ENCODE measurements at places on chromosomes 1 and 21.

DNA sequence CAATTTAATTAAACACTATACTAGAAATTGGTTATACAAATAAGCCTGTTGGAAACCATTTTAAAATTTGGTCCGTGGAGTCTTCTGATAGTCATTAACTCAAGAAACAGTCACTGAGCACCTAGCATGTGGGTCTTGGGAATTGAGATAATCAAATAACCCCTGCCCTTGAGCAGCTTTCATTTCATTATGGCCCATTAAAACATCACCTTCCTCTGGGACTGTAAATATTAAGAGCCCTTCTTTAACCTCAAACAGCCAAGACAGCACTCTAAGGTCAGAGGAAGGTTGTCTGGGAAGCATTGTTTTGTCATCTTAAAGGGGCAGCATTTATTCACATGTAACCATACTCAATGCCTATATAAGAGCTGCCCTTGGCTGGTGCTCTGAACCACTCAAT lies 610.3 kb upstream of the USP24 start:
- DNase-seq: no peak

- DNase-seq: no peak
Measured at GRCh38 chr1:200274116-200274515, 135.7 kb downstream of the ZNF281 start.

DNA sequence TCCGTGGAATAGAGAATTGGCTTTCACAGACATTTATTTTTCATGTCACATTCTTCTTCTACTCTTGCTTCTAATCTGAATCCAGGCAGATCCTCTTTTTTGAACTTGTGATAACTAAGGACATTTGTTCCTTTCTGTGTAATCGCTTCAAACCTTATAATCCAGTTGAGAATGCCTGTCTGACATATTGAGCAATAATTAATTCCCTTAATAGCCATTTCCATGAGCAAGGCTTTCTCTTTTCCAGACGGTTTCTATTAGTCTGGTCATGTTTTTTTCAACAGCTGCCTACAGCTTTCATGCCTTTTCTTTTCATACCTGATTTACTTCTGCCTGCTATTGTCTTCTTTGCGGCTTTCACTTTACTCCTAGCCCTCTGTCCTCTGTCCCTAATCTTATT lies 163.4 kb downstream of the CYYR1 start:
- peak; percentile 18 for DNase-seq

- DNase-seq: no peak
Measured at GRCh38 chr1:202275061-202275770, 66.5 kb downstream of the UBE2T start.

- DNase-seq: no peak
Measured at GRCh38 chr1:86705665-86705985, 1.2 kb downstream of the SH3GLB1 start.

GRCh38 chr1:156157506-156157905 lies 4.1 kb downstream of the SEMA4A start:
- DNase-seq: no peak

DNA sequence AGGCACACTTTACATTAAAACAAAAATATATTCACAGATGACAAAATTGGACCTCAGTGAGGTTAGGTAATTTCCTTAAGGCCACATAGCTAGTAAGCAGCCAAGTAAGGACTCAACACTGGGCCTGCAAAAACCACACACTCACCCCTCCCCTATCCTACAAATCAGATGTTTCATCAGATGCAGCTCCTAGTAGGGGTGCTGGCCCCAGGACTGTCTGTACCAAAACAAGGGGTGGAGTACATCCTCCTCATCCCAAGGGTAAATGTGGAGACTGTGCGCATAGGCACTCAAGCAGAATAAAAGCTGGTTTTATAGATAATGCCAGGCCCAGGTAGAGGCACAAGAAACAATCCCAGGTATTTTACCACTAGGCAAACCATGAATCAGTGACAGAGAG lies 25.7 kb downstream of the URB1 start:
- DNase-seq: no peak

- DNase-seq: peak; percentile 7
Measured at GRCh38 chr1:117466761-117467160, 99.5 kb downstream of the MAN1A2 start.

DNA sequence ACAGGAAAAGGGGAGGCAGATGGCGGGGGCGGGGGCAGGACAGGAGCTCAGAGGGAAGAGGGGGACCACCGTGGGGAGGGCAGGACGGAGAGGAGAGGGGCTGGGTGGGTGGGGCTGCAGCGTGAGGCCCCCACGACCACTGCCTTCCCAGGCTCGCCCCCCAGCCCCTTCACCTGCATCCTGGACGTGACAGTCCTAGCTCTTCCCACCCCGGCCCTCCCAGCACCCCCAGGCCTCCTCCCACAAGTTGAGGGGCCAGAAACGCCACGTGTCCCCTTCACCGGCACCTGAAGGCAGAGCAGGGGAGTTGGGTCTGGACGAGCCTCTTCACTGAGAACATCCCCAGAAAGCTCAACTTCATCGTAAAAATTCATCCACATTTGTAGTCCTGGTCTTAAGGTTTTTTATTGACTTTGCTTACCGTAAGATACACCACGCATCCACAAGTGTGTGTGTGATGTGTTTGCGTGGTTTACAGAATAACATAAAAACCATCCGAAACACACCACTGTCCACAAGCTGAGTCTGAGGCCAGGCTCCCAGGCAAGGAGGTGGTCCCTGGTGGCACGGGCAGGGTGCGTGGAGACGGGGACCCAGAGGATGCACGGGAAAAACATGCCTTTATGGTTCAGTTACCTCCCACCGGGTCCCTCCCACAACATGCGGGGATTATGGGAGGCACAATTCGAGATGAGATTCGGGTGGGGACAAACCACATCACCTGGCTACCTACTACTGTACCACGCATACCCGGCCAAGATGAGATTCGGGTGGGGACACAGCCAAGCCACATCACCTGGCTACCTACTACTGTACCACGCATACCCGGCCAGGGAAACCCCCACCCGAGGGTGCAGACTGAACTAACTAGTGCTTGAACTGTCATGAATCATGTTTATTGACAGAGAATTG lies 13.9 kb upstream of the COL18A1 start:
- DNase-seq: no peak

DNA sequence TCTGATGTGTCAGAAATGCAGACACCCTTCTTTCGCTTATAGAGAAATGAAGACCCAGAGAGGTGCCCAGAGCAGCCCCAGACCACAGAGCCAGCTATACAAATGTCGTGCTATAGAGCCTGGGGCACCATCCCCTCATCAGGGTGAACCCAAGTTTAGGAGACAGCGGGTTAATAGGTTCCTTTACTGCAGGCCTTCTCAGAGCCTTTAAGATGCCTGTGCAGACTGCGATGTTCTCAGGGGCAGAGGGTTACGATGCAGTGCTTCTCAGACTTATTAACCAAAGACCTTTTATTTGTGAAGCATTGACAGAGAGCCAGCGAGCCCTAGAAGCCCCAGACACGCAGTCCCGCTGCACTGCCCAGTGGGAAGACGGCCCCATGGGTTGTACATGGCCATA lies 46.9 kb downstream of the STPG1 start:
- no peak for DNase-seq

- DNase-seq: no peak
Measured at GRCh38 chr1:241533326-241534115, 1.3 kb downstream of the KMO start.

DNA sequence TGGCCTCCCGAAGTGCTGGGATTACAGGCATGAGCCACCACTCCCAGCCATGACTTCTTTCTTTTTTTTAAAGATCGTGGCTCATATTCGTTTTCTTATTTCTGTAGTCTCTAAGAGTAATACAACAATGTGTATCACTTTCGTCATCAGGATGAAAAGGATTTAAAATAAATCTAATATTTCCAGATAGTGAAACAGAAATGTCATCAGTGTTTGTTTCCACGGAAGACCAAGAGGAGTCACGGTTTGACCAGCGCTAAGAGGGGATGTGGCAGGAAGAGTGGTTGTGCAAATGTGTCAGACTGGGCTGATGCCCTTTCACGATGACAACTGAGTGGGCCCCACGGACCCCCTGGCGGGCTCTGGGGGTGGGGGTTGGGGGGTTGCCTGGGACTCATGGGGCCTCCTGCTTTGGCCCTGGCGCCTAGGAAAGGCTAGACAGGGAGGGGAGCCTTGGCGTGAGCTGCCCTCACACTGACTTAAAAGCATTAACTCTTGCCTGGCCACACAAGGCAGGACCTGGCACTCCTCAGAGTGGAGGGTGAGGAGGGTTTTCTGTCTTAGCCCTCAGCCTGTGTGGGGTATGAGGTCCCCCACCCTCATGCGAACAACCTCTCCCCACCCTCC lies 8.4 kb downstream of the SOX13 start:
- DNase-seq: no peak

GRCh38 chr1:29120947-29121485 lies 2.7 kb downstream of the TMEM200B start:
- DNase-seq: peak; percentile 68

DNA sequence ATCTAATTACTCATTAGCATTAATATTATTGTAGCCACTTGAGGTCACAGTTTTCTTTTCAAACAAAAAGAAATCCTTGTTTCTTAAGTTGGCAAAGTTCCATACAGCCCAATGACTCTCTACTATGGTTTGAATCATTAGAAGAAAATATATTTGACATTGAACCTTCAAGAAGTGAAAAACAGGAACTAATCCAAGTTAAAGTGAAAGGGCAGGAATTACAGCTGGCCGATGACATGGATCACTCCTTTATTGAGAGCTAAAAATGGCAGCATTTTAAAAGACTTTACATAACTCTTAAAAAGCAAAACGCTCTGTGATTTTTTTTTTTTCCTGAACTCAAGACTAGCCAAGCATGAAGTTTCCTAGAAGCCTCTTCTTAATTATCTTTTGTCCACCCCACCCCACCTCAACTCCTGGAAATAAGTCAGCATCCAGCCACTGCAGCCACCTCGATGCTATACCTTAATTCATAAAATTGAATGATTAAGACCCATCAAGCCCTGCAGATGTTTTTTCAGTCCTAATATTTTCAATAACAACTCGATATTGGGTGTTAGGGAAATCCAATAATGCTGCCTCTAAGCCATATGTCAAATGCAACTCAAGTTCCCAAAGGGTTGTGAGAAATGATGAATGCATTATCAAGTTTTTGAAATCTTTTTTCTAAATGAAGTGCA lies 323.1 kb downstream of the HHIPL2 start:
- no peak for DNase-seq

- DNase-seq: no peak
Measured at GRCh38 chr1:222920169-222920568, 105.3 kb downstream of the DISP1 start.

- DNase-seq: no peak
Measured at GRCh38 chr1:56330391-56331026, 248.9 kb downstream of the PLPP3 start.

GRCh38 chr1:207070811-207071210 lies 17.7 kb downstream of the PFKFB2 start:
- no peak for DNase-seq

GRCh38 chr1:166511761-166512160 lies 327.5 kb upstream of the POGK start:
- no peak for DNase-seq

GRCh38 chr1:221643404-221644144 lies 98.3 kb downstream of the DUSP10 start:
- DNase-seq: no peak

DNA sequence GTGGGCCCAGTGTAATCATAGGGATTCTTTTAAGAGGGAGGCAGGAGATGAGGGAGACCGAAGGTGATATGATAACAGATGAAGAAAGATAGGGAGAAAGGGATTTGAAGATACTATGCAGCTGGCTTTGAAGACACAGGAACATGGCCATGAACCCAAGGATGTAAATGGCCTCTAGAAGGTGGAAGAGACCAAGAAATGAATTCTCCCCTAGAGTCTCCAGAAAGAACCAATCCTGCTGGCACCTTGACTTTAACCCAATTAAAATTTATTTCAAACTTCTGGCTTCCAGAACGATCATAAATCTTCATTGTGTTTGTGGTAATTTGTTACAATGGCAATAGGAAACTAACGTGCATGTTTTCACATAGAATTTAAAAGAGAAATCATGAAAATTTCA lies 95.0 kb upstream of the GORAB start:
- DNase-seq: no peak

DNA sequence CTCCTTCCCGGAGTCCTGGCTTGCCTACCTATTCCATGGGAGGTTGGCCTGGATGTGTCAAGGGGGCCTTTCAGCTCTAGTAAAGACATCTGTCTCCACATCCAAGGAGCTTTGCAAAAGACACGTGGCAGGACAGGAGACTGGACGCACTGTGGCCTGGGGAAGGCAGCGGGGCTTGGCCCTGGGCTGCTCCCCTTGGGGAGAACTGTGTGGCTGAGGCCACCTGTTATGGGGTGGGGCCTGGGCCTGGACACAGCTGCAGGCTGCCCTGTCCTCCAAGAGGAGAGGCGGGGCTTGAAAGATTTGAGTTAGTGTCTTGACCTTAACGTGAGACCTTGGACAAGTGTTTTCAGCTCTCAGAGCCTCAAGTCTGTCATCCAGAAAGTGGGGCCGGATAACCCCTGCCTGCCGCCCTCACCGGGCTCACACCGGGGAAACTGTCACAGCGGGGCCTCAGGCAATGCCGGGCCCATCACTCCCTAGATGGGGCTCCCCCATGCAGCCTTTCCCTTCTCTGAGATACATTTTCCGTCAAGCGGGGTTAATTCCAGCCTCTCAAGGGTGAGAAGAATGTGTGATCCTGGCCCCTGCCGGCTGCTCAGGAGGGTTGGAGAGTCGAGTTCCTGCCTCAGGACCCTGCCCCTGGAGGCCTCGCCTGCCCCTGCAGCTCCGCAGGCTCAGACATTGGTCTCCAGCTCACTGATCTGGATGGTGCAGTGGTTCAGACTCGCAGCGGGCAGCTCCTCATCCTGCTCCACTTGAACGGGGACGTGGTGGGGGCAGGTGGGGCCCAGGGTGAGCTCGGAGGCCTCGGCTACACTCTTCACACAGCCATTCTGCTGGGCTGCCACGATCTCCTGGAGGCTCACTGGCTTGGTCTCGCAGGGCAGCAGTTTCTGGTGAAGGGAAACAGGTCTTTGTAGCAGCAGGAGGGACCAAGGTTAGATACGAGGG lies 25.6 kb downstream of the PODN start:
- no peak for DNase-seq

DNA sequence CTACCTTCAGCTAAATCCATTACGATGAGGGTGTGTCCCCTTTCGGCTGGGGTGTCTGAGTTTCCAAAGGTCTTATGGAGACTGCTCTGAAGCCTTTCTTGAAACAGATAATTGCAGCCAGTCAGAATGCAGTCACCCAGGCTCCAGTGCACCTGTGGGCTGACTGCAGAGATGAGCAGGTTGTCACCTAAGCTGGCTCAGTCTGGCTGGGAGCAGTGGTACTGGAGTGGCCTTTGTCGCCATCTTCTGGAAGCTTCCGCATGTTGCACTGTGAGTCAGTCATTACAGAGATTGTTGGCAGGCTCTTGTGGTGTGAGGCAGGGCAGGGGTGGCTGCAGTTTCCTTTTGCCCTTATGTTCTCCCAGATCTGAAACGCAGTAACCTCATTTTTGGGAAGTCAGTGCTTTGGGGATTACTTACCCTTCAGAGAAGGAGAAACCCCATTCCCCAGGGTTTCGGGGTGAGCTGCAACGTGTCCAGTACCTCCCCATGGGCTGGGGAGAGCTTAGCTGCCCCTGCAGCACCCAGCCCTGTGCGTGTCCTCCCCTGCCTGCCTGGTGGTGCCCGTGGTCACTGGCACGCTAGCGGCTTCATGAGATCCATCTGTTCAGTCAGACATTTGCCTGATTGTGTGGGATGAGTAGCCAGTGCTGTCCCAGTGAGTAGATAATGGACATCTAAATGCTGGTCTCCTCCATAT lies 48.0 kb downstream of the SMYD2 start:
- peak; percentile 92 for DNase-seq

GRCh38 chr1:171769754-171770153 lies 11.7 kb upstream of the METTL13 start:
- no peak for DNase-seq

Data from AG20443 (cell line).